ENCODE measurements at places on chromosomes 4 and X.

GRCh38 chrX:16464369-16464768 lies 185.6 kb upstream of the S100G start:
- DNase-seq, result no peak

DNA sequence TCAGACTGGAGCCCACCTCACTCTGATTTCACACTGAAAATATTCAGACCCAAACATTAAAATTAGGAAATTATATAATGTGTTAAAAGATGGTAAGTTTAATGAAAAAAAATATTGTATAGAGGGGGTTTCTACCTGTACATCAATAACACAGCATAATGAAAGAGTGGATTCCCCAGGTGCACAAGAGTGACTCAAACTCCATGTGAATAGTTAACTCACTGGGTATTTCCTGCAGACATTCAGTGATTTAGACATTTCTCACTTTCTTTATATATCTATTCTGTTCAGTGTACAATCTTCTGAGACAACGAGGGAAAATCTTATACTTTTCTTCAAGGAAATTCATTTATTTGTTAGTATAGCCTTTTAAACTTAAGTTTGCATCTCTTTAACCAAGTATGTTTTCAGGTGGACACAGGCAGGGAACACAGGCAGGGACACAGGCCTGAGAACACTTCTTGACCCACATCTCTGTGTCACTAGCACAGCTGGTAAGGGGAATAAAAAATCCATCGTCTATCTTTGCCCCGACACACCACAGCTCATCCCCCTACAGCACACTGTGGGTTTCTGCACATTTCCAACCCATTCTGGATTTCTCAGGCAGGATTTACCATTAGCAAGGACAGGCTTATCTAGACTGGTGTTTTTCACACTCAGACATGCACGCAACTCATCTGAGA lies 525.5 kb upstream of the BOD1L1 start:
- no peak for DNase-seq

DNA sequence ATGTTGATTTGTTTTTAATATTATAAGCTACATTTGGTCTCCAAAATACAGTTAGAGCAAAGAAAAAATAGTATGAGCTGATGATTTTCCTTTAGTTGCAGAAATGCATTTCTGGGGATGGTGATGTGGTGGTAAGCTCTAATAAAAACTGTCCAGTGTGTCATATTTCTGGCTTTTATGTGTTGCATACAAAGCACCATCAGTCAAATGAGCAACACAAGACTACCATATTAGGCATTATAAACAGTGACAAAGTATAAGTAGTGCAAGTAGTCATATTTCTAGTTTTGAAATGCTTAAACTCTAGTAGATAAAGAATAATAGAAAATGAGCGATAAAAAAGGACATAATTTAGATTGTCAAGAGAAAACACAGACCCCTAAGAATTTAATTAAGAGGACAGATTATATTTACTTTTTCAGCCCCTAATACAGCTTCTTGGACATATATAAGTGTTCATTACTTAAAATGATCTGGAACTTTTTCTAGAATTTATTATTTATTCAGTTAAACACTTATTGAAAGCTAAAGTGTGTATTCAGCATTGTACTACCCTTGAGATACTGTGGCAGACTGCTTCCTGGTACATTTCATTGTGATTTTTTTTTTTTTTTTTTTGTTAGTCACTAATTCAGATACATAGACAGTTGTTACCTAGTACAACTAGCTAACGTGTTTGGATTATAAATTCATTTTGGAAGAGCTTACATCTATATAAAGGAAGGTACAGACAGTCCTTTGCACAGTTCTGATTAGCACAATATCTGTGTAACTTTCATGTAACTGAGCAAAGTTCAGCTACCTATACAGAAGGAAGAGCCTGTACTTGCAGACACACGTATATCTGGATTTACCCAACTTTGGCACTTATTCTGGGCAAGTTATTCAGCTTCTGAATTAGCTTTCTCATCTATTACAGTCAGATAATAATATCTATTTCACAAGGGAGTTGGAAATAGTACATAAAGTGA lies 22.3 kb downstream of the RAP1GDS1 start:
- DNase-seq, result no peak

DNA sequence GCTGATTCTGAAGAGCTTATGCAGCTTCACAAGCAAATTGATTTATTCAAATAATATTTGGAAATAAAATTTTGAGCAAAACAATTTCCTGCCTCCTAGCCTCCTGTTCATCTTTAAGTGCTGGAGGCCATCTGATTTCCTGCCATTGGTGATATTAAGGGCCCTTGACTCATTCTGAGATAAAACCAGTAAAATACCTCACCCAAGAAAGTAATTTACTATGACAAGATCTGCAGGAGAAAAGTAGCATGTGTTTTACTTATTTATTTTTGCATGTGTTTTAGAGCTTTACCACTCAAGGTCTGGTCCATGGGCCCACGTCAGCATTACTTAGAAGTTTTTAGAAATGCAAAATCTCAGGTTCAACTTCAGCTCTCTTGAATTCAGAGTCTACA lies 67.7 kb downstream of the DCLK2 start:
- DNase-seq, result no peak

- no peak for DNase-seq
Measured at GRCh38 chrX:30822068-30822681, 66.9 kb downstream of the TAB3 start.

- no peak for DNase-seq
Measured at GRCh38 chr4:183407635-183408464, 36.6 kb upstream of the CDKN2AIP start.

DNA sequence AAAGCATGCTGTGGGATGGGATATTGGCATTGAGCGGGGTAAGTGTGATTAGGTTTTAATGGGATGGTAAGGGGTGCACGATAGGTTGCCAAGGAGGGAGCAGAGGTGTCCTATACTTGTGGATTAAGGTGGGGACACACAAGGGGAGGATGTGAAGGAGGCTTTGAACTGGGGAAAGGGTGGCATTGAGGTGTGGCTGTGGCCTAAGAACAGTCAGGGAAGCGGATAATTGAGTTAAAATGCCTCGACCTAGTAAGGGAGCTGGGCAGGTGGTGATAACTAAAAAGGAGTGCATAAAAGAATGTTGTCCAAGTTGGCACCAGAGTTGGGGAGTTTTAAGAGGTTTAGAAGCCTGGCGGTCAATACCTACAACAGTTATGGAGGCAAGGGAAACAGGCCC lies 17.5 kb downstream of the KLKB1 start:
- DNase-seq, result no peak

GRCh38 chrX:6029014-6029413 lies 199.7 kb downstream of the NLGN4X start:
- DNase-seq, result no peak

DNA sequence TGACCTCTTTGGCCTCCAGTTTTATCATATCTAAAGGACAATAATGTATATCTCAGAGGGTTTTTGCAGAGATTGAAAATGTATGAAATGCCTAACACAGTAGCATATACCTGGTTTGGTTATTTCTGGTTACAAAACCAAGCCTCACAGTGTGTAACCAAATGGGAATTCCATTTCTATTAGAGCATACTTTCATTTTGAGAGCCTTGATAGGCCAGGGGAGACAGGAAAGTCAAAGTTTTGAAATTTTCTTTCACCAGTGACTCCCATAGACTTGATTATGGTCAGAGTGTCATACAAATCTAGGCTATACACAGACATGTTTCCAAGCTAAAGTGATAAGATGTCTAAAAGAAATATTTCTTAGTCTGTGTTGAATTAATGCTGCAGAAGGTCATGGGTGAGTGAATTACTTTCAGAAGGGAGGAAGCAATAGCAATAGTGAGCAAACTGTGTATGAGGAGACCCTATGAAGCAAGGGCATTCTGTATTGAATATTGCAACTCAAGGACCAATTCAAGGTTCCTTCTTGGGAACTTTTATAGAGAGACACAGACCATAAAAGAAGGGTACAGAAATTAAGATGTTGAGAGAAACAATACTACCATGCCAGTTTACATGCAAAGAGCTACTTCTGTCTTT lies 151.1 kb downstream of the PDE5A start:
- no peak for DNase-seq

DNA sequence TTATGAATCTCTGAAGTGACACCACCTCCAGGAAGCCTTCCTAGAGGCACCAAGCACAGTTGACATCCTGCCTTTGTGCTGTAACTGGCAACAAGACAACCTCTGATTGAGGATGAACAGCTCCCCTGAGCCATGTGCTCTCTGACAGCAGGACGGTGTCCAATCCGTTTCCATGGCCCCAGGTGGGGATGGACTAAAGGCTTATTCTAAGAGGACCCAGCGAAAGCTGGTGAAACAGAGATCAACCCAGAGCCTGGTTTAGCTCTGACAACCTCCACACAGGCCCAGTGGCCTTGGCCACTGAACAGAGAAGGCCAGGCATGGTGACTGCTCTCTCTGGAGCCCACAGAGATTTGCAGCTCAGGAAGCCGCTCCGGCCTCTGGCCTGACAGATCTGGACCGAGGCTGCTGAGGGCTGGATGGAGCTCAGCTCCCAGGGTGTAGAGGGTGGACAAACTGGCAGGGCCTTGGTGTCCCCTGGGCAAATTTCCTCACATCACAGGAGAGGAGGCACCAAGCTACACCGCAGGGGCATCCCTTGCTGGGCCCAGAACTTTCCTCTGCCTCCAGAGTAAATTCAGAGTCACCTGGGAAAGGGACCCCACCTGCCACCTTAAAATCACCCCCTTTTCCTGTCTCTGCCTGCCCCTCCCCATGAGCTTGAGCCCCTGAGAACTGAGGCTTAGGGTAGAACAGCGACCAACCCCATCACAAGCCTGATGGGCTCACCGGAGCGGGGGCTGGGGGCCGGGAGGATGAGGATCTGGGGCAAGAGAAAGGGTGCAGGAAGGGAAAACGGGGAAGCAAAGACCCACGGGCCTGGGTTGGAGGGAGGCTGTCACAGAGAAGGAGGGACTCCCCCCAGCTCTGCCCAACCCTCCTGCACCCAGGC lies 40.2 kb downstream of the HMX1 start:
- no peak for DNase-seq

- DNase-seq, result no peak
Measured at GRCh38 chrX:11949291-11949690, 189.0 kb upstream of the FRMPD4 start.

- DNase-seq, result no peak
Measured at GRCh38 chrX:38935561-38935960, 134.3 kb downstream of the MID1IP1 start.

- no peak for DNase-seq
Measured at GRCh38 chr4:1203026-1203616, 30.7 kb upstream of the SPON2 start.

DNA sequence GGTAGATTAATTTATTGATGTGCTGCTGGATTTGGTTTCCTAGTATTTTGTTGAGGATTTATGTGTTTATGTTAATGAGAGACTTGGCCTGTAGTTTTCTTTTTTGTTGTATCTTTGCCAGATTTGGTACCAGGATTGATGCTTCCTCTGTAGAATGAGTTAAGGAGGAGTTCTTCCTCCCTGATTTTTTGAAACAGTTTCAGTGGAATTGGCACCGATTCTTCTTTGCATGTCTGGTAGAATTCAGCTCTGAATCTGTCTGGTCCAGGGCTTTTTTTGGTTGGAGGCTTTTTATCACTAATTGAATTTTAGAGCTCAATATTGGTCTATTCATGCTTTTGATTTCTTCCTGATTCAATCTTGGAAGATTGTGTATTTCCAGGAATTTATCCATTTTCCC lies 174.0 kb upstream of the NDST4 start:
- DNase-seq, result no peak

GRCh38 chr4:65645185-65645584 lies 25.1 kb downstream of the EPHA5 start:
- no peak for DNase-seq

DNA sequence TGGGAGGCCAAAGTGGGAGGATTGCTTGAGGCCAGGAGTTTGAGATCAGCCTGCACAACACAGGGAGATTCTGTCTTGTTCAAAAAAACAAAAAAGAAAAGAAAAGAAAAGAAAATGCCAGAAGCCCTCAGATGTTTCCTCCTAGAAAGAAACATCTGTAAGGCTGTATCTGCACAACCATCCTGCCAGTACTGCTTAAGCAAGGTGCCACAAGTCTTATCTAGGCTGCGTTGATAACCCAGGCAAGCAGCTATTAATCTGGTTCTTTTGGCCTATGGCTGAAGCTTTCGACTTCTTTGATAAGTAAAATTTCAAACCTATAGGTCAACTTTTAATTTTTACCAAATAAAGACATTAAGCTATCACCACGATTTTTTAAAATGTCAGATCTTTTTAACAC lies 3.1 kb downstream of the COX18 start:
- DNase-seq, result no peak

DNA sequence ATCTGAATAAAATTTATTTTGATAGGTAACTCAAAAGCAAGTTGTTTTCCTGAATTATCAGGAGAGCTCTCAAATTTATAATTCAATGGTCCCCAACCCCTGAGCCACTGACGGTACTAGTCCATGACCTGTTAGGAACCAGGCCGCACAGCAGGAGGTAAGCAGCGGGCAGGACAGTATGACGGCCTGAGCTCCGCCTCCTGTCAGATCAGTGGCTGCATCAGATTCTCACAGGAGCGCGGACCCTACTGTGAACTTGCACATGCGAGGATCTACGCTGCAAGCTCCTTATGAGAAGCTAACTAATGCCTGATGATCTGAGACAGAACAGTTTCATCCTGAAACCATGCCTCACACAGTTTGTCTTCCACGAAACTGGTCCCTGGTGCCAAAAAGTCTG lies 37.9 kb upstream of the SEC24B start:
- no peak for DNase-seq

DNA sequence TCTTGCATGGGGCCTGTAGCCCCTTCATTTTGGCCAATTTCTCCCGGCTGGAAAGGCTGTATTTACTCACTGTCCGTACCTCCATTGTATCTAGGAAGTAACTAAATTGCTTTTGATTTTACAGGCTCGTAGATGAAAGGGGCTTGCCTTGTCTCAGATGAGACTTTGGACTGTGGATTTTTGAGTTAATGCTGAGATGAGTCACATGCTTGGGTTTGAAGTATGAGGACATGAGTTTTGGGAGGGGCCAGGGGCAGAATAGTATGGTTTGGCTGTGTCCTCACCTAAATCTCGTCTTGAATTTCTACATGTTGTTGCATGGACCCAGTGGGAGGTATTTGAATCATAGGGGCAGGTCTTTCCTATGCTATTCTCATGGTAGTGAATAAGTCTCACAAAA lies 407.6 kb upstream of the NDST3 start:
- DNase-seq, result peak; percentile 55

DNA sequence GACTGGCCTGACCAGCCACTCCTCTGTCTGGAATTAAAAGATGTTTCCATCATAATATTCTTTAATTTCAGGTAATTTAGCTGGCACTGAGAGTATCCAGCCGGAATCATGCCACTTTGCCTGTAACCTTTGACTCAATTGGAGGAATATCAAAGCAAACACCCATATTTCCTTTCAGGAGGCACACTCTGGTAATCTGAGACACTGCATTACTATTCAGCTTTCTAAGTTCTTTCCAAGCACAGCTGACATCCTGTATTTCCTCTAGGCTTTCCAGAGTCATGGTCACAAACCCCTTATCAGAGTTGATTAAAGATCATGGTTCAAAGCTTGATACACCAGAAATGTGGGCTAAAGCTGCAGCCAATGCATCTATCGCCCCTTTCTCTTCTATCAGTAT lies 29.3 kb downstream of the INTS12 start:
- DNase-seq, result no peak

- no peak for DNase-seq
Measured at GRCh38 chrX:10902001-10902400, 209.1 kb upstream of the HCCS start.

- no peak for DNase-seq
Measured at GRCh38 chr4:161892951-161893350, 270.8 kb downstream of the FSTL5 start.
